ENCODE measurements at places on chromosomes 13 and 19.

- DNase-seq: no peak
Observed at GRCh38 chr19:35090160-35090505, 25.5 kb upstream of the FXYD3 start.

DNA sequence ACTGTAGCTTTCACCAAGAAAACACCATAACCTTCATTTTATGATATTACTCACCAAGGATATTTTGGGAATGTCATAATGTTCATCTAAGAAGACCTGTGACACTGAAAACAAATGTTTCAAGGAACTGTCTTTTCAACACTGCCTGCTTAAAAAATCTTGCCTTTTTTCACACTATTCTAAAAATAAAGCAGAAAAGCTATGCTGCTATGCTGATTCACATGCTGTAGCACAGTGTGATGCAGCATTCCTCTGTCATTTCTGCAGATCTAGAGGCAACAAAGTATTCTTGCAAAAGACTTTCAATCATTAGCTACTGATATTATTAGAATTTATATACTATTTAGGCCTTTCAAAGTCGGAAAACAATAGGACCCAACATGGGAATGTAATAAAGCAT lies 525.7 kb downstream of the UQCRFS1 start:
- no peak for DNase-seq

- no peak for DNase-seq
Observed at GRCh38 chr19:33705860-33706259, 84.1 kb downstream of the CHST8 start.

- DNase-seq: no peak
Observed at GRCh38 chr13:33727297-33728083, 90.5 kb upstream of the RFC3 start.

DNA sequence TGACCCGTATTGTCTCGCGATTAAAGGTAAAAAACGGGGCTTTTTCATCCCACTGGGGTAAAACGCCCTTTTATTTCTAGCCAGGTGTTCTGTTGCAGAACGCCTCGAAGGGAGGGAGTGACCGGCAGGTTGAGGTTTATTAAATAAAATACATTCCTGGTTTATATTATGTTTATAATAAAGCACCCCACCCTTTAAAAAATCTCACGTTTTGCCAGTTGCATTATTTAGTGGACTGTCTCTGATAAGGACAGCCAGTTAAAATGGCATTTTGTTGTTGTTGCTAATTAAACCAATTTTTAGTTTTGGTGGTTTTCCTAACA lies 25.1 kb upstream of the ZNF850 start:
- DNase-seq: no peak

DNA sequence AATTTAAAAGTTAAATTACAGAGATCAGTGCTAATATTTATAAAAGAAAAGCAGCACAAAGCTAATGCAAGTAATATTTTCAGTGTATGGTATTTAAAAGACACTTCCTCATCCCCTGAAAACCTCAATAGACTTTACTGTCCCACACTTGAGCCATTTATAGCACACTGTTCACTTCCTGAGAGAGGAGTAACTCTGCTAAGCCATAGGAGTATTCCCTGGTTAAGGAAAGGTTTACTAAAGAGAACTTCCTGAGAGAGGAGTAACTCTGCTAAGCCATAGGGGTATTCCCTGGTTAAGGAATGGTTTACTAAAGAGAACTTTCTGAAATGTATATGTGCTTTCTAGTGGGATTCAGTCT lies 159.4 kb downstream of the NHLRC3 start:
- DNase-seq: no peak

GRCh38 chr13:78298657-78299056 lies 304.7 kb downstream of the POU4F1 start:
- DNase-seq: no peak

DNA sequence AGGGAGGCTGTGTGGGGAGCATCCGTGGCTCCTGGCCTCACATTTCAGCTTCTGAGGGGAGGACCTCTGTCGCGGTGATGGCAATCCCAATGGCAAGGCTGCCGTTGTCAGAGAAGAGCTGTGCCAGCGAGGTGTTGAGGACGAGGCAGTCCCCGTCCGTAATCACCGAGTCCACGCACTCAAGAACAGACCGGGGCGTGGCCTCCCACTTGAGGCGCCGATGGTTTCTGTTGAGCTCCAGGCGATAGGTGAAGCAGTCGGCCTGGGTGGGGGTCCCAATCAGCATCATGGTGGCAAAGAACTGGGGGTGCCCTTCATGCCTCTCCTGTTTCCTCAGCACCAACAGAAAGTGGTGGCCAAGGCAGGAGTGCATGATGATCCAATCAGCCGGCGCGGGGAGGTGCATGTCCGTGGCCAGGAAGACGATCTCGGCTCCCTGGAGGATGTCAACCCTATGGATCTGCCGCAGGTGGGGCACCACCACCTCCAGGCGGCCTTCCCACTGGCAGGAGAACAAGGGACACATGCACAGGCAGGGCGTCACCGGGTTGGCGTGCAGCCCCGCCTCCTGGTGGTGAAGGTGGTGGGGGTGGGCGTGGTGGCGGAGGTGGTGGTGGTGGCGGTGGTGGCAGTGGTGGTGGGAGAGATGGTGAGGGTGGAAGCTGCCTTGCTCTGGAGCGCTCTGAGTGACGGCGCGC lies 68.1 kb downstream of the SIAH3 start:
- DNase-seq: no peak

DNA sequence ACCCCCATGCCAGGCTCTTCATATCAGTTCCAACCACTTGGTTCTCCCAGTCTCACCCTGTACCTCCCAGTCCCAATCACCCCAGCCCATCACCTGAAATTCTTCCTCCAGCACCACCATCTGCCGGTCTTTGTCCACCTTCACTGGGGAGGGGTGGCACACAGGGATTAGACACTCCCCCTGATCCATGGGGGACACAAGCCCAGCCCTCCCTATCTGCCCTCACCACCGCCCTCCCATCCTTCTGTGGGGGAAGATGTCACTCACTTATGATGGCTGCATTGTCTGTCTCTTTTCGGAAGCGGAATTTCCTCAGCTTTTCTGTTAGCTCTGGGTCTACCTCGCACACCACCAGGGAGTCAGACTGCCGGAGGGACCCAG lies 685 bp downstream of the GMFG start:
- no peak for DNase-seq

DNA sequence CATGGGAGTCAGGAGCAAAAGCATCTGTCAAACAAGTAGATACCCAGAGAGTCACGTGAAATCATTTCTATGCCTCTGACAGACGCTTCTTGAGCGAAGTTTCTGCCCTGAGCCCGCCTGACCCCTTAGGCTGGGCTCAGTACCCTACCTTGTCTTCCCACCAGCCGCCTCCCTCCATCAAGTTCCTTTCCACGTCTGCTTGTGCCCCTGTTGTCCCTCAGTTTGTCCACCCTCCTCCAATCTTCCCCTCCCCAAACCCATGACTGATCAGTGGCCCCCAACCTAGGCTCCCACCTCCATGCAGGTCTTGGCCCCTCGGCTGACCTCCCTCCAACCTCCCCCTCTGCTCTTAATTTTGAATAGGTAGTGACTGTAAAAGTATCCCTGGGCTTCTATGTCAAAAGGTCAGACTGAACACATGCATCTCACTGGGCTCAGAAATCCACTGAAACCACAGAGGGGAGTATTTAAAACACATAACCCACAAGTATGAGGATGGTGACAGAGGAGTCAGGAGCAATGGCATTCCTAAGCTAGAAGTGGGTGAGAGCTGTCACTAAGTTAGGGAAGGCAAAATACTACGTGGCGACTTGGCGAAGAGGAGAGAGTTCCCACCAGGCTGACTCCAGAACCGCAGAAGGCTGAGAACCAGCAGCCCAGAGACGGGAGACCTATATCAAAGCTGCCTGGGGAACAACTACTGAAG lies 1.7 kb upstream of the ZNF446 start:
- peak; percentile 31 for DNase-seq

- DNase-seq: no peak
Observed at GRCh38 chr13:100828226-100828625, 153.6 kb upstream of the TMTC4 start.

- no peak for DNase-seq
Observed at GRCh38 chr19:51140441-51140840, 1.7 kb upstream of the SIGLEC7 start.

DNA sequence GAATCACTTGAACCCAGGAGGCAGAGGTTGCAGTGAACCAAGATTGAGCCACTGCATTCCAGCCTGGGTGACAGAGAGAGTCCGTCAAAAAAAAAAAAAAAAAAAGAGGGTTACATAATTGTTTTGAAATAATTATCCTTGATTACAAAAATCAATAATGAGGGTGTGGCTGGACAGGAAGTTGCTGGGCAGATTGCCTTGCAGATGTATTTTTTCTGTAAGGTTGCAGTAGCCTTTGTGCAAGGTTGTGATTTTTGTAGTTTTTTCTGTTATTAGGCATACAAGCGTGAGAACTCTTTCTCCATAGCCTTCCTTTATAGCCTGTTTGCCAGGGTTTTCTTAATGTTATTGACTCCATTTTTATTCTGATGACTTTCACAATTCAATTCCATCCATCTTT lies 40.7 kb upstream of the SIN3B start:
- no peak for DNase-seq

DNA sequence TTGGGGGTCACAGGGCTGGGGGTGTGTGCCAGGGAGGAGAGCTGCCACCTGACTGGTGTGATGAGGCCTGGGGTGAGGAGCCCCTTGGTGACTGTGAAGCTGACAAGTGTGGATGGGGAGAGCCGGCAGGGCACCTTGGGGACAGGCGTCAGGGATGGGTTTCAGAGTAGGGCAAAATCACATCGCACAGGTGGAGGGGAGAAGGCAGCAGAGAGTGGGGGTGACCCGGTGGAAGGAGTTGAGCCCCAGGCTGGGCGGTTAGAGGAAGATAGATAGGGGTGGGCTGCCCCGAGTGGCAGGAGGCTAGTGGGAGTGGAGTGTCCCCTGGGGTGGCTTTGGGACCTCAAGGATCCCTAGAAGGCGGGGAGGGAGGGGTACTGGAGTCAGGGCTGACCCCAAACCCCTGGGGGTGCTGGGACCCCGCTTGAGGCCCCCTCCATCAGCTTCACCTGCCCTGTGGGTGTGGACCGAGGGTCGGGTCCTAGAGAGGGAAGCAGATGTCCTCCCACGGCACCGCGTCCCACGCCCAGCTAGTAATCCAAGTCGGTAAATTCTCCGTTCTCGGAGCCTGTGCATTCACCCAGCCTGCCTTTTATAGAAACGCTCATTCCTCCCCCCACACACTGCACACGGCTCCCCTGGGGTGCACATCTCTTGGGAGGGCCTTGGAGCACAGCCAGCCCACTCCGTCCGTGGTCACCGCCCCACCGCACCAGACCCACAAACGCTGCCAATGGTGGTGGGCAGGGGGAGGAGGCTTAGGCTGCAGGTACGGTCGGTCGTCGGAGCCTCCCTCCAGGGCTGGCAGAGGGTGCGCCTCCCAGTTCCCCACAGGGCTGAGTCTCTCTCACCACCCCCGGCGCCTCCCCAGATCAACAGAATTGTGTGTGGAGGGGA lies 2.4 kb downstream of the CTXN1 start:
- DNase-seq: no peak

- no peak for DNase-seq
Observed at GRCh38 chr19:44692379-44692721, 6.6 kb upstream of the CEACAM16 start.

- DNase-seq: no peak
Observed at GRCh38 chr19:17868669-17869068, 3.1 kb upstream of the SLC5A5 start.

- DNase-seq: no peak
Observed at GRCh38 chr19:46915386-46915785, 54.6 kb downstream of the ARHGAP35 start.

GRCh38 chr19:55259540-55260210 lies 858 bp upstream of the PPP6R1 start:
- DNase-seq: no peak

GRCh38 chr13:46296115-46296822 lies 84.5 kb downstream of the LRRC63 start:
- DNase-seq: peak; percentile 96

DNA sequence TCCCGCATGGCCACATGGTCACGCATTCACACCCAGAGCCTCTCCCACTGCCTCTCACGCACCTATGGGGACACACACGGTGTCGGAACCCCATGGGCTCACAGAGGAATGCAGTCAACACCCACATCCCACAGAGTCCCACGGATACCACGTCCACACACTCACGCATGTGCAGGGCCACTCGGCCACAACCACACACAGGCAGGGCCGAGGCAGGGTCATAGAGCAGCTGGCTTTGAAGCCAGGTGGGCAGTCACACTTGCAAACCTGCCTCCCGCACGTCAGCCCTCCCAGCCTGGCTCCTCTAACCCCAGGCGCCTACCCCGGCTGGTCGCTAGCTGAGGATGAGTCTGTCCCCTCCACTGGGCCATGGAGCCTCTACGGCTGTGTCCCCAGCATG lies 8.1 kb downstream of the ERCC2 start:
- no peak for DNase-seq

GRCh38 chr19:16825312-16826052 lies 3.7 kb upstream of the SIN3B start:
- peak; percentile 52 for DNase-seq

GRCh38 chr13:23771956-23772355 lies 117.2 kb downstream of the MIPEP start:
- no peak for DNase-seq

- DNase-seq: no peak
Observed at GRCh38 chr13:53010374-53011105, 18.1 kb upstream of the OLFM4 start.

DNA sequence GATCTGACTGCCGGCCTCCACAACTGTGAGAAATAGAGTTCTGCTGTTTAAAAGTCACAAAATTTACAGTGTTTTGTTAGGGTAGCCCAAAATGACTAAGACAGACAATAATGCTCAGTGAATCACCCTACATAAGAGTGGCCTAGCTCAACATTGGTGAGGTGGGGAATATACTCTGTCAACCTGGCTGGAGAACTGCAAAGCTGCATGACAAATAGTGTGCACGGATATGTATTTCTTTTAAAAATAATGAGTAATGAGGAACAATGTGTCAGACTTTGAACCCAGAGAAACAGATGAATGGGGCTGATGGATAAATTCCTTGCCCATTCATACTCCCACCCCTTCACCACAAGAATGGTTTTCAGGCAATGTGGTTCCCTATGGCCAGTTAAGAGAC lies 372.4 kb downstream of the SUCLA2 start:
- peak; percentile 7 for DNase-seq

- DNase-seq: no peak
Observed at GRCh38 chr19:32924200-32924599, 47.6 kb downstream of the CEP89 start.

GRCh38 chr13:40479196-40479845 lies 187.1 kb downstream of the FOXO1 start:
- DNase-seq: no peak

GRCh38 chr19:45100201-45100600 lies 7.2 kb downstream of the PPP1R37 start:
- DNase-seq: no peak

GRCh38 chr19:16951529-16951928 lies 62.7 kb downstream of the F2RL3 start:
- DNase-seq: no peak

DNA sequence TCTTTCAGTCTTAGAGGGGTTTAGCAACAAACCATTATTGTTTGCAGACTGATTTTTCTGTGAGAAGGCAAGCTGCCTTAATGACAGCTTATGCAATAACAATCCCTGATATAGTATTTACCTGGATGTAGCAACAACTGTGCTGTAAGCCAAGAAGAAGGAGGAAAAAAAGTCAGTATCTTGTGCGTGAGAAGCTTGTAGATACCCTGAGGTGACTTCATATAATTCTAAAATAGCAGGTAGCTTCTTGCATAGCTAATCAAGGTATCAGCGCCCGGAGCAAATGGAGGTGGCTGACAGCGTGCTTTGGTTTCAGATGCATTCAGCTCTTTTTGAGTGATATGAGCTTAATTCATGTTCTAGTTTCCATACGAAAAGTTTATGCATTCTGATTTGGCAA lies 309.8 kb downstream of the KLF5 start:
- no peak for DNase-seq
